LNCaP clone FGC (cell line): ENCODE measurements at places on chromosomes 6 and 20.

GRCh38 chr6:4606016-4606415, 170.2 kb upstream of the CDYL start:
- no peak for DNase-seq

GRCh38 chr6:157607317-157608109, 215.5 kb upstream of the SNX9 start:
- no peak for DNase-seq

DNA sequence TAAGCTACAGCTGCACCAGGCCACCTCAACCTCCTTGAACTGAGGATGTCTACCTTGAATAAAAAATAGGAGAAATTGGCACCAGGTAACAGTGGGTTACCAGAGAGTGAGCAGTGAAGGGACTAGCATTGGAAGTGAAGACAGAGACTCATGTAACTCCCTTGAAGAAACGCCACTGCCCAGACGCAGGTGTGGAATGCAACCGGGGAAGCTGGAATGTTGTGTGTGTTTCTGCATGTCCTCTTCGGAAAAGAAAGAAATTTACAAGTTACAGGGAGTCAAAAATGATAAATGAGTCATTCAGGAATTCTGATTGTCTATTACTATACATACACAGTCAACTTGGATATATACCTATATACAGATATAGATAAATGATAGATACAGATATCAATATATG, 514.7 kb upstream of the AGPAT4 start:
- no peak for DNase-seq

- DNase-seq = no peak
Measured at GRCh38 chr6:121929301-121929700, 470.2 kb upstream of the HSF2 start.

DNA sequence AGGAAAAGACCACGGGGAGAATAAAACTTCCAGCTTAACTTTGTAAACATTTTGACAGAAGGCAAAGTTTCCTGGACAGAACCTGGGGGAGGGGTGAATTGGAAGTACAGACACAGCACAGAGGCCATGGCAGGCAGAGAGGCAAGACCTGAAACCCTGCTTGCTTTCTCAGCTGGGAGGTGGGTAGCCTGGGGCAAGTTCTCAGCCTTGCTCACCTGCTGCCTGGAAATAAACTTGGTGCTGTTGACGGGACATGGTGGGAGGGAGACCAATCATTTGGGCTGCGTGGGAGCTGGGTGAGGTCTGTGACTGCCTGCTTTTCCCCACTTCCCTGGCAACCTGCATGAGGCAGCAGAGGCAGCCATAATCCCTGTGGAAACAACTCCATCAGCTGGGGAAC, 221.3 kb downstream of the MOXD1 start:
- no peak for DNase-seq

- no peak for DNase-seq
Measured at GRCh38 chr20:57964011-57964862, 254.4 kb upstream of the PMEPA1 start.

DNA sequence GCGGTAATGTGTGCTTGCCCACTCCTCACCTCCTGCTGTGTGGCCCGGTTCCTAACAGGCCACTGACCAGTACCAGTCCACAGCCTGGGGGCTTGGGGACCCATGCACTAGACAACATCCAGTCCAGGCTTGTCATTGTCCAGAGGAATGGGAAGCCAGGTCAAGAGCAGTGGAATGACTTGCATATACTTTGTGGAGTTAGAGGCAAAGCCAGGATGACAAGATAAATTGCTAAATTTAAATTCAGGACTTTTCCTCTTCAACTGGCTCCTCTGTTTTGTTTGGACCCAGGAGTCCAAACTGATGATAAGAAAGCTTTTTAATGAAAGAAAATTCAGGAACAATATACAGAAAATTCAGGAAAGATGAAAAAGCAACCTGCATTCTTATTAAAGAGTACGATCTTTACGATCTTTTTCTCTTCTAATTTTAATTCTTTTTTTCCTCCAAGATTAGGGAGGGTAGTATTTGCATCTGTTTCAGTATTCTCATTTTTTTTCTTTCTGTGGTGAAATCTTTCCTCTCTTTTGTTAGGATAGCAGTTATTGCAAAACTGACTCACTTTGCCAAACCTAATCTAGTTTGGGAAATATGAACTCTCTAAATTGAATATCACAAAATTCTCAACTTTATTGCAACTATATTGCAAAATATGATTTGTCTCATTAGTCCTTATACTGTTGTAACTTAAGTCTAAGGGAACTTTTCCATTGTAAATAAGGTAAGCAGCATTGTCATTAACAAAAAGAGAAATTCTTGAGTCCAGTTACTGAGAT, 48.2 kb downstream of the DCBLD1 start:
- DNase-seq = no peak

GRCh38 chr6:3001773-3002293, 2.1 kb downstream of the NQO2 start:
- peak; percentile 84 for DNase-seq

- DNase-seq = no peak
Measured at GRCh38 chr20:47665221-47665991, 119.9 kb downstream of the SULF2 start.

DNA sequence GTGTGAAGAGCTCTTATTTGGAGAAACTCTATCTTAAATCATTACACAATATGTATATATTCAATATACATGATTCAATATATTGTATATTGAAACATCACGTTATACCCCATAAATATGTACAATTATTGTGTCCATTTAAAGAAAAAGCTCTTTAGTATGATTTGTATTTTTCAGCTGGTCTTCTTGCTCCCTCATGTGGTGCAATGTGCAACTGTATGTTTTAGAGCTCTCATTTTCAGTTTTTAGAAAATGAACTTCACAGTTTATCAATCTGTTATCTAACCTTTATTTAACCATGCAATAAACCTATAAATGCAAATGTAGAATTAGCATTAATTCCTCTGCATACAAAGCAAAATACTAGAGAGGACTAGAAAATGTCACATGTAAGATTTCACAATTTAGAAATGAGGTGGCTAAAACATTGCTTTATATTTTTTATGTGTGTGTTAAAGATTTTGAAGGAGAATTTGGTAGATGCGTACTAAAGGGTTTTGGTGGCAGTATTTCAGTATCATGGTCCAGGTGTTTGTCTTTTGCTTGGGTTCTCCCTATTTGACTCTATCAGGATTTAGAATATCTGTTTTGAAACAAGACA, 167.1 kb downstream of the PHF3 start:
- DNase-seq = no peak

- no peak for DNase-seq
Measured at GRCh38 chr6:24775520-24776058, 852 bp downstream of the GMNN start.

DNA sequence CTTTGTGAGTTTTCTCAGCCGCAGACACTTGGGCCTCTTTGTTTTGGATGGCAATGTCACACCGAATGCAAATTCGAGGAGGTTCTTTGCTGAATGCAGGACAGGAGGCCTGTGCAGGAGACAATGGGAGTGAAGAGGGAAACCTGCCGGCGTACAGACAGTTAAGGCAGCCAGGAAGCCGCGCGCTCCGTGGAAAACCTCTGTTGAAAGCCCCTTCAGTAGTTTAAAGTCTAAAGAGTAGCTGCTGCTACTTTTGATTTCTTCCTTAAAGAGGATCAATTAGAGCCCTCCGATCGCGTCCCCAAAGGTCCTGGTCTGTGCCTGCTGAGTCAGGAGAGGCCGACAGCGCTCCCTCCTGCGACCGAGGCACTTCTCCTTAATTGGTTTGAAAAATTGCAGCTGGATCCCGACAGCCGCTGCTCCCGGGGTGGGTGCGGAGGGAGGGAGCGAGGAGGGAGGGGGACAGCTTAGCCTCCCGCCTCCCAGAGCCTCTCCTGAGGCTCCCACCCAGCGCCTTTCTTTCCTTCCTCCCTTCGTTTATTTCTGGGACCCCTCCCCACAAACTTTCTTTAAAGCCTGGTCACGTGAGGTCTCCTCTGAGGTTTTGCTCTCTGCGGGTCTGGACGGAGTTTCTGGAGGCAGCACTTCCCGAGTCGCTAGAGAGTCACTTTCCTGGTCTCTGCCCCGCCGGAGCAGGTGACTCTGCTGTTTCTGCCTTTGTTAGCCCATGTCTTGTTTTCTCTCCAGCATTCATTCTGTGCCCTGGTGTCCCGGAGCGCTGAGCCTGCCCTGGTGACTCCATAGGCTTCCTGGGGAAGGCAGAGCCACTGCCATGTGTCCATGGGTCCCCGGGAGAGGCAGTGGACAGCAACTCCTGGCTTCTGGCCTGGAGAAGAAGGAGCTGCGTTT, 22.3 kb upstream of the RPP40 start:
- DNase-seq = no peak

- no peak for DNase-seq
Measured at GRCh38 chr20:57123504-57123903, 142.9 kb downstream of the BMP7 start.

DNA sequence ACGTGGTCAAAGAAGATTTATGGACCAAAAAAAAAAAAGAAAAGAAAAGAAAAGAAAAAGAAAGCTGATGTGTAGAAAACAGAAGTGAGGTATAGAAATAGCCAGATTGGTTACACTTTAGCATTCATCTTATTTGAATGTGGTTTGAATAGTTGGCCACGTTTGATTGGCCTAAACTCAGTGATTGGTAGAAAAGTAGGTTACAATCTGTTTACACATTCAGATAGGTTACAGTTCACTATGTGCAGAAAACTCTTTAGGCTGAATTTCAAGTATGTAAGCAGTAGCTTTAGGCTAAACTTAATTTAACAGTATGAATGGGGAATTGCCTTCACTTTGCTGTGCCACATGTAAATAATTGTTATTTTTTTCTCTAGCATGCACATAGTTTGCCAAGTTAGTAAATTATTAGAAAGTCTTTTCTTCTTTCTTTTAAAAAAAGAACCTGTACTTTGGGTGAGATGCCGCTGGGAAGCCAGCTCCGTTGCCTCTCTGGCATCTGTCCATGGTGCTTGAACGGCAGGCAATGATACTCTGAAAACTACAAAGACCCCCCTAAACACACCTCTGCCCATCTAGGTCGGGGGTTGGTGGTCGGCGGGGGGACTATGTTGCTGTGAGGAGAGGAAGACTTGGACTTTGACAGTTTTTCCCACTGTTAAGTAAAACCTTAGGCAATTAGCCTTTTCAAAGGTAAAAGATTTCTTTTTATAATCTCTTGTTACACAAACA, 173.0 kb downstream of the AIG1 start:
- DNase-seq = no peak

DNA sequence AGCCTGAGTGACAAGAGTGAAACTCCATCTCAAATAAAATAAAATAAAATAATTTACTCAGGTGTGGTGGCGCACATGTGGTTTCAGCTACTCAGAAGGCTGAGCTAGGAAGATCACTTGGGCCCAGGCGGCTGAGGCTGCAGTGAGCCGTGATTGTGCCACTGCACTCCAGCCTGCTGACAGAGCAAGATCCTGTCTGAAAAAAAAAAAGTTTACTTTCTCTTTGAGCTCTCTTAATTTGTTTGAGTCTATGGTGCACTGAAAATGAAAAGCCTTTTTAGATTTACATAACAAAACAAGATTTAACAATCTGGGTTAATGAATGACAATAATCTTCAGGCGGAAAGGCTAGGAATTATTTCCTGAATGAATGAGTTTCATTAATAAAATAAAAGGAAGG, 23.3 kb upstream of the NHSL1 start:
- no peak for DNase-seq

- DNase-seq = no peak
Measured at GRCh38 chr6:17485181-17485580, 91.8 kb downstream of the CAP2 start.

GRCh38 chr6:70666706-70667105, 977 bp upstream of the SMAP1 start:
- no peak for DNase-seq

DNA sequence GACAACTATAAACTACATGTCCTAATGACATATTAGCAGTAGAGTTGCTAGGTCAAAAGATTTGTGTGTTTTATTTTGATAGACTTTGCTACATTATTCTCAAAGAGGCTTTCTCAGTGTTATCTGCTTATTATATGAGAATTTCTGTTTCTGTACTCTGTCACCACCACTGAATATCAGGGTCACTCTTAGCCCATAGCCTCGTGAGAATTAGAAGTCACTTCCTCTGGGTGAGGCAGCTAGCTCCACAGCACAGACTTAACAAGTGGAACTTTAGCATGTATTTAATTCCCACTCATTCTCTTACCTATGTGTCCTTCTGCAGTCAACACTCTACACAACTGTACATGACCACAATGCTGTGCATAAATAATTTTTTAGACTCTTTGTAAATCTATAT, 6.7 kb downstream of the PHACTR2 start:
- no peak for DNase-seq

- DNase-seq = peak; percentile 61
Measured at GRCh38 chr6:118776607-118777549, 117.1 kb upstream of the ASF1A start.

- no peak for DNase-seq
Measured at GRCh38 chr20:15332711-15333160, 995.3 kb upstream of the FLRT3 start.

DNA sequence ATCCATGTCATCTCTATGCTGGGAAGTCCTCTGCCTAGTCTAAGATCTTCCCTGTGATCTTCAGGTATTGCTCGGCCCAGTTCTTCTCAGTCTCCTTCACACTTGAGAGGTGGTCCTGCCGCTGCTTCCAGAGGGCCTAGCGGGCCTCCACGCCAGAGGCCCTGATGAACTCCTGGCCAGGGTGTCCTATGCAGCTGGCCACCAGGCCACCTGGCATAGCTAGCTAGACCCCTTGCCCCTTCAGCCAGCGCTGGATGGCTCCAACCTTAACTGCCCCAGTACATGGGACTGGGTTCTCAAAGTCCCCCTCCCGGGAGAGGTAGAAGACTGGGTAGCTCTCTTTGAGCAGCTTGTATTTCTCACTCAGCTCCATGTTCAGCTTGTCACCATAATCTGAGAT, 81.1 kb downstream of the ZFP64 start:
- DNase-seq = no peak

- DNase-seq = no peak
Measured at GRCh38 chr6:22954749-22955385, 385.5 kb downstream of the HDGFL1 start.

- no peak for DNase-seq
Measured at GRCh38 chr20:61436667-61437279, 184.7 kb downstream of the CDH4 start.

- DNase-seq = no peak
Measured at GRCh38 chr6:92763680-92764079, 655.7 kb downstream of the EPHA7 start.

GRCh38 chr20:63942250-63942951, 13.8 kb downstream of the UCKL1 start:
- no peak for DNase-seq

DNA sequence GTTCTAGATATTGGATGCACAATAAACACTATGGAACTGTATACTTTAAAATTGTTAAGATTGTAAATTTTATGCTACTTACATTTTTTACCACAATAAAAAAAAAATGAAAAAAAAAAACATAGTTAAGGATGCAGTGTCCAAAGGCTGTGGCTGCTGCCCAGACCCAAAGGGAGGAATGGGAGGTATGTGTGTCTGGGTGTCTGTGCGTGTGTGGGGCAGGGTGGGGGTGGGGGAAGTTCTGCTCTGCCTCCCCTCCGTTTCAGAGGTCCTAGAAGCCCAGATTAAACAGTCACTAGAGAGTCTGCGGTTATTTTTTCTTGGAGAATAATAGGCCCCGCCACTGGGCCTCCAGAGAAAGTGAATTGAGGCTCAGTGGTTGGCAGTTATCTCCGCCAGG, 136.4 kb upstream of the ARMC2 start:
- no peak for DNase-seq

- no peak for DNase-seq
Measured at GRCh38 chr6:170167657-170168159, 123.2 kb downstream of the DLL1 start.
